ENCODE measurements at places on chromosomes 1 and 21.

DNA sequence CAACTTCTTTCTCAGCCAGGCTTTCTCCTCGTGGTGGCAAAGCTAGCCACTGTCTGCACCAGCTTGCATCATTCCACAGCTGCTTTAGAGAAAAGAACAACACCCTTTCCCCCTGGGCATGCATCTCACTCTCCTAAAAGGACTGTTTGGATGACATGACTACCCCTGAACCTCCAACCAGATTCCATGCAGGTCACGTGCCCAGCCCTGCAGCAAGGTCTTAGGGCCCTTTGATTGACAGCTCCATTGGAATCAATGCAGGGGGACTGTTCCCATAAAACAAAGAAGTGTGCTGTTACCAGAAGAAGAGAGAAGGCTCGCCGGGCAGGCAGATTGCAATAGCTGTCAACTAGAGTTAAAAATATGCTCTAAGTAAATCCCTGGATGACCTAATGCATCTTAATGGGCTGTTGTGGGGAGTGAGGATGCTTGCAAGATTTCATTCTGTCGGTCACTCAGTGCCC is 24.4 kb downstream of the KCNA2 start:
- no peak for DNase-seq

DNA sequence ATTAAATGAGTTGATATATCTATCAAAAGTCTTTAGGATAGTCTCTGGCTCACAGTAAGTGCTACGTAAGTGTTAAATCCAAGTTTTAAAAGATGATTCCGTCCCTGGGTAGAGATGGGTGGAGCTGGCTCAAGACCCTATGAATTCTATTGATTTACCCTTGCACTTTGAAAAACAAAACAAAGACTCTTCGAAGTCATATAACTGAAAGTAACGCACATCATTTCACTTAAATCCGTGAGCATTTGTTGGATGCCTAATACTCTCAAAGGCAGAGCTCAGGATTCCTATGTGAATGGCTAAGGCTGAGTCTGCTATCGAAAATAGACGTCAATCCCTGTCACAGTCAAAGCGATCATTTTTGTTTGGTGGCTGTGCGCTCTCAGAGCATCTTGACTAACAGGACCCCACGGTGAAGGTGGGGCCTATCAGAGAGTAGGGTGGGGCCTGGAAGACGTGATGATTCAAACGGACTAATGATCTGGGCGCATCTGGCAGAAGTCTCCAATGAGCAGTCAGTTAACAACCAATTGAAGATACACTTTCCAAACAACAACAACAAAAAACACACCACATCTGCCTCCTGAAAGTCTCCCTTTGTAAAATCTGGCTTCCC is 1.2 kb upstream of the NUCKS1 start:
- no peak for DNase-seq

DNA sequence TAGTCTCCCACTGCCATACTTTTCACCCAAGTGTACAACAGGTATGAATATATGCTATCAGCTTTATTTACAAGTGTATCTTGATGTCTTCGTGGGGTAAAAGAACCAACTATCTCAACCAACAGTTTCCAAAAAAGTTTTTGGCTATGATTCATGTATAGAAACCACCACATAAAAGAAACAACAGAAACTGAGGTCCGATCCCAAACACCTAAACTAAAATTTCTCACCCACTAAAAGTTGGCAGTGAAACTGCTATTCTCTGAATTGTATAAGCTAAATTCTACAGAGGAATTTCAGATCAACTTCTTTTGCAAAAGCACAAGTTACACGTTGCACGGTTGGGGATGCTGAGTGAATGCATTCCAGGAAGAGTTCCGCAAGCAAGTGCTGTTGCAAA is 5.0 kb upstream of the KCNE1 start:
- DNase-seq = no peak

DNA sequence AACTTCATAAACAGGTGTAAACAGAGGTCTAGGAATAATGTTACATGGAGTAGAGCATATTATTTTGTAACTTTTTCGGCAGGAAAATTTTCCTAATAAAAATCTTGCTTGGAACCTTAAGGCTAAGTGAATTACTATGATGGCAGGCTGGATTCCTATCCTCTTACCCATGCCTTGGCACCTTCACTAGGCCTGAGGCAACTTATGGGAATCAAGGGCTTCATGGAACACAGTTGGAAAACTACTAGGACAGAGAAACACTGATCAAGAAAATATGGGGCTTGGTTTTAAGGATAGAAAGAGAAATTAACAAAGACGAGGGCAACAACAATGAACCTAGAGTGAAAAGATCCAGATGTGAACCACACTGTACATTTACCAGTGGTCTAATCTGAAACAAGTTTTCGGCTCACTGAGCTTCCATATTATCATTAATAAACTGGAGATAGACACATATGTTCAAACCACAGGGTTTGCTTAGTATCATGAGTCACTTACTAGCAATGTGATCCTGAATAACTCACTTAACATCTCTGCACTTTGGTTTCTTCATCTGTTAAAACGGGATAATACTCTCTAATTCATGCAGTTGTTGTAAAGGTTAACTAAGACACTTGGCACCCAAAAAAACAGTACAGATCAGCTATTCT is 68.5 kb downstream of the GPATCH2 start:
- DNase-seq = peak; percentile 64

- DNase-seq = peak; percentile 65
Measured at GRCh38 chr21:34129901-34130715, 56.7 kb downstream of the MRPS6 start.

DNA sequence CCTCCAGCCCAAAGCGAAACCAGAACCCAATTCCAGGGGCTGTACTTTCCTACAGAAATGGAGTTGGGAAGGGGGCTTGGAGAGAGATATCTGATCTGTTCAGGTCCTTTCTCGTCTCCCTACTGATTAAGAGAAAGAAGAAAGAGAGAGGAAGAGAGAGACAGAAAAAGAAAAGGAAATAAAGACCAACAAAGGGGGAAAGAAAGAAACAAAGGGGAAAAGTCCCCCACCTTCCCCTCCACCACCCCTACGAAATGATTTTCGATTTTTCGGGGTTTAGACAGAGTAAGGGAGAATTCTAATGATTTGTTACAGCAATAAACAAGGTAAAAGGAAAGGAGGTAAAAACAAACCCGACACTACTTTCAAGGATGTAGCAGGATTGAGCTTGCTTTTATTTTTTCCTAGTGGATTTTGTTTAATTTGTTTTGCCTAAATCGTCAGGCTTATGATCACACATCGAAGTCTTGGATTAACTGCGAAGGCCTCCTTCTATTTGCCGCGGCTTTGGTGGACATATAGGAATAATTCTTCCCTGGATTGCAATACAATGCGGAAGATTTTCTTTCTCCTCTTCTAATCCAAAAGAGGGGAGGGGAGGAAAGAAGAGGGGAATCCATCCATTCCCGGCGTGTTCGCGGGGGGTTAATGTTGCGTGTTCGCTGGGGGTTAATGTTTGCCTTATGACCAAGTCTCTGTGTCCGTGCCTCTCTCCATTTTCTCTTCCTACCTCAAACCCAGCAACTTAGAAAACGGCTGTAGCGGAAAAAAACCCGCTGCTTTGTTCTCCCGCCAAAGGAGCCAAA is 1.9 kb downstream of the TAL1 start:
- DNase-seq = no peak

DNA sequence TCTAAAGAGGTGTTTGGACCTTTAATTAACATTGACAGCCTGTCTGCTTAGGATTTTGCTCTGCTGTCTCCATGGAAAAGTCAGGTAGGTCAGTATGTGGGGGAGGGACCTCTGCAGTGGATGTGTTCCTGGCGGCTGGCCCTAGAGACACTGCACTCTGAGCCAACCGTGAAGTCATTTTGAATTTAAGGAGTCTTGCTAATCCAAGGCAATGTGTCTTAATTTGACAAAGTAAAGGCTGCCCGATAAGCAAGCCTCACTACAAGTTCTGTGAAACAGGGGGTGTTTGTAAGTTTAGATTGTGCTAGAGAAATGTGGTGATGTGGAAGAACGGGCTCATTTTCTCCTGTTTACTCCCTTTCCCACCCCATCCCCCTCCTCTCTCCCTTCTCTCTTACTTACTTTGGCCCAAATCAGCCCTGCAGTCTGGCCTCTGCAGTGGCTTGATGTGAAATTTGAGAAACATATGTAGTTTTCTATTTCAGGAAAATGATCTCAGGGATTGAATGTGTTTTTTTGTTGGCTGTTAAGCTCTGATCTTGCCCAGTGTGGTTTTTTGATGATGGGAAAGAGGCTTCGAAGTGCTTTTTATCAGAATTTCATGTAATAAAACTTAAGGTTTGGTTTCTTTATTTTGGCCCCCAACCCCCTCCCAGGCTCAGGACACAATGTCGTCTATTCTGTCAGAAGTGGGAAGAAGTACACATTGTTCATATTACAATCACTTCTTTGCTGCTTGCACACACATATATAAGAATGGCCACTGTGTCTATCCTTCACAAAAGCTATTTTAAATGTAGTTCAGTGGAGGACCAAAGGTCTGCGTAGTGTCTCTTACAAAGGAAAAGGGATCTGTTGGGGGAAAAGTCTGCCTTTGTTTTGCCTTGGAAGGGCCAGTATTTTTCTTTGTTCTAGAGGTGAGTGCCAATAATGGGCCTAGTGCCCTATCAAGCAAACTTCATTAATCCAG is 96.6 kb downstream of the FGGY start:
- DNase-seq = peak; percentile 91

GRCh38 chr1:246355411-246356230 is 151.5 kb downstream of the SMYD3 start:
- DNase-seq = no peak

DNA sequence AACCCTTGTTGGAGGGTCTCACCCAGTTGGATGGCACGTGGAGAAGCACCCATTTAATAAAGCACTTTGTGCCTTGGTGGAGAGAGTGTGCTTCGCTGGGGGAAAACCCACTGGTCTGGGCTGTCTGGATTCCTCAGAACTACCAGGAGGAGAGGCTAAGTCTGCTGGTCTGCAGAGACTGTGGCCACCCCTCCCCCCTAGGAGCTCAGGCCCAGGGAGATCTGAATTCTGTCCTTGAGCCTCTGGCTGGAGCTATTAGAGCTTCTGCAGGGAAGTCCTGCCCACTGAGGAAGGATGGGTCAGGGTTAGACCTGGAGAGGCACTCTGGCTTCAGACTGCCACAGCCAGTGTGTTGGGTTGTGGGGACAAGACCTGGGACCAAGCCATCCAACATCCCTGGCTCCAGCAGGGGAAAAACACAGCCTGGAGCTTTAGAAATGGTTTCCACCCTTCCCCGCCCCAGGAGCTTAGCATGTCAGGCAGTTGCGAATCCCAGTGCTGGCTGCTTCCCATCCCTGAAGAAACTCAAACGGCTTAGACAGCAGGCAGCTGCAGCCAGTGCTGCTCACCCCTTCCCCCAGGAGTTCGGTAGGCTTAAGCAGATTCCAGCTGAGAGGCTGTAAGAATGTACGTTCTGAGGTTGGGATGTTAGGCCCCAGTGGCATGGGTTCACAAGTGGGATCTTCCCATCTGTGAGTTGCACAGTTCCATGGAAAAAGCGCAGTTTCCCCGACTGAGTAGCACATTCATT is 288.3 kb downstream of the TGFB2 start:
- DNase-seq = no peak

DNA sequence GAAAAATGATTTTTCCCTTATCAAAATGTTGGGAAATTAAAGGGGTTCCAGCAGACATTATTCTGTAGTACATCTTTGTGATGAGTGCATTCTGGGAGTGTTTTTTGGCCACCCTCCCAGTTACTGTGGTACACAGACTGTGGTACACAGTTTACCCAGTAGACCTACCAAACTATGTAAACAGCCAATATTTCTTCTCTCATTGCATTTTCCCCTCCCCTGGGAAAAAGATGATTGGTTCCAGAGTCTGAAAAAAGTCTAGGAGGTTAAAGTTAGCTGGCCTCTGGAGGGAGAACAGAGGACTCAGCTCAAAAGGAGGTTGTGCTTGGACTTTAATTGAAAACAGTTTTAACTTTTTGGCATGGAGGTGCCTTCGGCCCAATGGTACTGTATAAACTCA is 42.5 kb downstream of the PGM1 start:
- peak; percentile 41 for DNase-seq

- no peak for DNase-seq
Measured at GRCh38 chr1:157269656-157270375, 131.6 kb upstream of the ETV3 start.

GRCh38 chr1:53637511-53638359 is 101.2 kb downstream of the GLIS1 start:
- DNase-seq = no peak

- DNase-seq = no peak
Measured at GRCh38 chr1:66296370-66296769, 237.6 kb upstream of the SGIP1 start.

- no peak for DNase-seq
Measured at GRCh38 chr1:200275415-200275814, 134.4 kb downstream of the ZNF281 start.

- peak; percentile 84 for DNase-seq
Measured at GRCh38 chr1:179706339-179706941, 36.7 kb upstream of the FAM163A start.

- DNase-seq = peak; percentile 85
Measured at GRCh38 chr1:21552715-21553114, 43.5 kb downstream of the ALPL start.

GRCh38 chr1:198651650-198652400 is 13.0 kb downstream of the PTPRC start:
- DNase-seq = no peak

DNA sequence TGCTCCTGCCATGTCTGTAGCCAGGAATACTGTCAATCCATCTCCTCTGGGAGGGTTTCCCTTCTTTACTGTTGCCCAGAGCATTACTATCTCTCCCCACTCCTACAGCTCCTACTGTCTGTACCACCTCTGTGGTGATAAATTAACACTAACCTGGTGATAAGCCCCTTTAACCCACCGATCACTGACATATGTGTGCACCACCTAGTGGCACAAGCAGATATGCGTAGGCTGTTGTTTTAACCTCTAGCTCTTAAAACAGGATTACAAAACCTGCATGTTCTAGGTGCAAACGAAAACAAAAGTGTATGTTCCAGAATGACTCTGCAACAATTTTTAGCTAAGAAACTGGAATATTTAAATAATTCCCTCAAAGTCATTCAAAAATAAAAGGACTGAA is 93.9 kb upstream of the BEND5 start:
- no peak for DNase-seq

DNA sequence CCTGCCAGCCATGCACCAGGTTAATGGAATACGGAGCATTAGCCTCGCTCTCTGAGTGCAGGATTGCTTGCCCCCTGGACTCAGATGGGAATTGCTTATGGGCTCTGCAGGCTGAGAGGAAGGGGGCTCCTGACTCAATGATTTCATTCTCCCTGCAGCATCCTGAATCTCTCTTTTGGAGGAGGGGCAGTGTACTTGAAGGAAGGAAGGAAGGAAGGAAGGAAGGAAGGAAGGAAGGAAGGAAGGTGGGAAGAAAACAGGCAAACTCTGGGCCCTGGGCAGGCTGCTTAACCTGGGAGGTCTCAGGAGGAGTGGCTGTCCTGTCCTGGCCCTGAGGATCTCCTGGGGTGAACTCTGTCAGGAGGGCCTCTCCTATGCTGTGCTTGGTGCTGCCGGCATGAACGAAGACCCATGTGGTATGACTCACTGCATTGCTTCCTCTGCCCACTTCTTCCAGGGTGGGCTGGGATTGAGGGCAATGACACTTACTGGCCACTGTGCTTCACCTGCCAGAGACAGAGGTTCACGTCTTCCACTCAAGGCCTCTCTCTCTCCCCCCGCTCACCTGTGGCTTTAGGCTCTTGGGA is 257.1 kb upstream of the CSF3R start:
- DNase-seq = no peak

- peak; percentile 98 for DNase-seq
Measured at GRCh38 chr1:37556712-37557196, at the start of gene DNALI1. Gene DNALI1 (plus strand): TSS chr1:37556940. CDS start chr1:37556995, 55 bp downstream.

GRCh38 chr21:45253180-45253579 is 34.5 kb downstream of the POFUT2 start:
- DNase-seq = peak; percentile 32

GRCh38 chr21:34705011-34705410 is 36.2 kb downstream of the CLIC6 start:
- no peak for DNase-seq

GRCh38 chr21:17451364-17451891 is 61.4 kb upstream of the CXADR start:
- peak; percentile 74 for DNase-seq
